ENCODE measurements at places on chromosomes 11 and 22. TPM values are rescaled to one million over a fixed set of nuclear protein-coding genes. Genes with fewer than 3 reads are reported as not detected.

HBG2 gene
- not detected for total RNA-seq

SCARF2 gene
- total RNA-seq: 0.46 TPM

TEX54 gene
- 0.42 TPM for total RNA-seq

GSTT2B gene
- not detected for total RNA-seq

DNA sequence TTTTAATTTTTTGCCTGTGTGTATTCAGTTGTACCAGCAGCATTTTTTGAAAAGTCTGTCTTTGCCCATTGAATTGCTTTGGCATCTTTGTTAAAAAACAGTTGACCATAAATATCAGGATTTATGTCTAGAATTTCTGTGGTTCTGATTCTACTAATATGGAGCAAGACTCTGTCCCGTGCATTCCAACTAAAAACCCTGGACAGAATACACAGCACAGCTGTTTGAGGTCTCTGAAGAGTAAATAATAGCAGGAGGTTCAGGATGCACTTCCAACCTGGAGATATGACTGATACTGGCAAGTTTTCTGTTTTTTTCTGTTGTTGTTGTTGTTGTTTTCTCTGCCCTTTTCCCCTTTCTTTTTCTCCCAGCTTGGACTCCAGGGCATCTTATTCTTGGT is 141.9 kb downstream of the TMEM135 start:
- DNase-seq: no peak
- no peaks in the 10 kb centered on the region for H3K27me3 ChIP-seq
- H3K4me1 ChIP-seq: no peaks in the 10 kb centered on the region
- no peak overlapping the region for H3K4me3 ChIP-seq
- H3K36me3 ChIP-seq: peaks cover 31% of the 10 kb centered on the region

GRCh38 chr11:104327861-104328511 is 164.0 kb upstream of the PDGFD start:
- no peaks in the 10 kb centered on the region for H3K27me3 ChIP-seq
- no peak overlapping the region for H3K27ac ChIP-seq
- DNase-seq: no peak
- H3K4me3 ChIP-seq: no peak overlapping the region
- no peaks in the 10 kb centered on the region for H3K4me1 ChIP-seq

GRCh38 chr11:79173615-79174014 is 267.2 kb downstream of the TENM4 start:
- H3K4me1 ChIP-seq: no peaks in the 10 kb centered on the region
- H3K27me3 ChIP-seq: peaks cover 14% of the 10 kb centered on the region
- H3K4me3 ChIP-seq: no peak overlapping the region
- H3K36me3 ChIP-seq: no peaks in the 10 kb centered on the region
- no peak for DNase-seq
- H3K27ac ChIP-seq: no peak overlapping the region

DNA sequence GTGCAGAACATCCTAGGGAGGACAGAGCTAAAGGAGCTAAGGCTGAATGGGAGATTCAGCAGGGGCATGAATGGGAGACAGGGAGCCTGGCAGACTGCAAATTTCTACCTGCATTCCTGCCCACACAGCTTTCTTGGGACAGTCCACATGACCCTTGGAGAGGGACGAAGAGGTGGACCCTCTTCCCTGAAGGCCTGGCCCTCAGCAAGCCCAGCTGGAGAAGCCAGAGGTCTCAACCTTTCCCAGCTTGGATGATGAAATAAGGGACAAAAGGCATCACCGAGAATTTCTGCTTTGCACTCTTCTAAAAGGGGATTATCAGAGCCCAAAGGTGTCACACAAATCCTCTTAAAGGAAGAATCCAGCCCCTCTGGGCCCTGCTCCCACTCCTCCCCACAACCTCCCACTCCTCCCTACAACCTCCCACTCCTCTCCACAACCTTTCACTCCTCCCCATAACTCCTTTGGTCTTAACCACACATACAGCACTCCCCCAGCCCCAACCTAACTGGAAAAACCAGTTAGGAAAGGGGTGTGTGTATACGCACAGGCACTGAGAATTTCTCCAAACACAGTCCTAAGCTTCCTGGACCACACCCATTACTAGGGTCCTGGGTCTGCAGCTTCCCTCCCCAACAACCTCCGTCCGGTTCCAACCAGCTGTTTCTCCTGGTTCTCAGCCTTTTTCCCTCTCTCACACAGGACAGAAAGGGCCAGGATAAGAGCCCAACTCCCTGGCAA is 38.4 kb downstream of the RPL27A start:
- peaks cover 6% of the 10 kb centered on the region for H3K4me1 ChIP-seq
- no peaks in the 10 kb centered on the region for H3K36me3 ChIP-seq
- no peak for DNase-seq
- H3K27me3 ChIP-seq: peaks cover 2% of the 10 kb centered on the region
- no peak overlapping the region for H3K4me3 ChIP-seq

DNA sequence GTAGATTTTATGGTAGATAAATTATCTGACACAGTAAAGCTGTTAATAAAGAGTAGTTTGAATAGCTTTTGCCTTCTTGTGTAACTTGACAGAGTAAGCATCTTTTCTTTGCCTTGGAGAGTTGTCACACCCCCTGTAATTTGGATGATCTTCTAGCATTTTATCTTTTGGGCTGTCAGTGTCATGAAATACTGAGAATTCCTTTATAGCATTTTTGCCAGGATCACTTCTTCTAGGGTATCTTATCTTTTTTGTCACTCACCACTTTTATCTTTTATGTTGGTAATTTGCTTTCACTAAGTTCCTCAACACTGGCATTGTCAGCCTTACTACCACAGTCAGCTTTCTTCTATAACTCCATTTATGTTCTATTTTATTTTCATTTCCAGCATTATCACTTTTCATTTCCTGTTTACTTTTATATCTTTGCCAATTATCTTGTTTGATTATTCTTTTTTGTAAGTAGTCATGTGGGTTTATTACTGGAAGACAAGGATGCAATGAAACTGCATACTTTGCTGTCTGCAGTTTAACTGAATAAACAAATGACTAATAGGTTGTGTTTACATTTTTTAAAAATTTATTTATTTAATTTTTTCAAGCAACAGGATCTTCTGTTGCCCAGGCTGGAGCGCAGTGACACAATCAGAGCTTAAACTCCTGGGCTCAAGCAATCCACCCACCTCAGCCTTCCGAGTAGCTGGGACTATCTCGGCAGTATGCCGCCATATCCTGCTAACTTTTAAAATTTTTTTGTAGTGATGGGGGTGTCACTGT is 28.1 kb upstream of the ACAT1 start:
- peaks cover 30% of the 10 kb centered on the region for H3K36me3 ChIP-seq
- DNase-seq: no peak
- no peak overlapping the region for H3K4me3 ChIP-seq
- no peaks in the 10 kb centered on the region for H3K27me3 ChIP-seq

GRCh38 chr22:41540006-41540315 is 4.3 kb downstream of the POLR3H start:
- DNase-seq: no peak
- no peak overlapping the region for H3K4me3 ChIP-seq
- no peaks in the 10 kb centered on the region for H3K27me3 ChIP-seq
- H3K36me3 ChIP-seq: peaks cover 23% of the 10 kb centered on the region
- H3K4me1 ChIP-seq: peaks cover 36% of the 10 kb centered on the region

DNA sequence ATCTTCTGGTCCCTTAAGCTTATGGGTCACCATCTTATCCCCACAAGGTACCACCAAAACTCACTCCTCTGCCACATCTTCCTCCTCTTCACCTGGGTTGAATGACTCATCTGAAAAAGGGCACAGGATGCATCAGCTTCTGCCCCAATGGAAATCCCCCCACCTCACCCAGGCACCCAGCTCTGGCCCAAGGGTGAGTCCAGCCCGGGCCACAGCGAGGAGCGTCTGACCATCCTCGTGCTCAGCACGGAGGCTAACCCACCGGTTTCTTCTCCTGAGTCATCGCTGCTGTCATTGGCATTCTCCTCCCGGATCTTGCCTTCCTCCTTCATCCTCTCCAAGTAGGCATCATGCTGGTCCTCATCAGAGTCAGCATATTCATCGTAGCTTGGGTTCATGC is 5.3 kb upstream of the TNKS1BP1 start:
- peak; percentile 37 for DNase-seq
- peaks cover 98% of the 10 kb centered on the region for H3K36me3 ChIP-seq
- peak overlapping the region; percentile 76 for H3K27ac ChIP-seq
- H3K4me1 ChIP-seq: peaks cover 69% of the 10 kb centered on the region
- no peaks in the 10 kb centered on the region for H3K27me3 ChIP-seq

- no peak overlapping the region for H3K27ac ChIP-seq
- no peak for DNase-seq
- H3K36me3 ChIP-seq: no peaks in the 10 kb centered on the region
- H3K4me3 ChIP-seq: no peak overlapping the region
Observed at GRCh38 chr11:41382927-41383326, 76.5 kb downstream of the LRRC4C start.

GRCh38 chr11:111623527-111624030 is 21.3 kb downstream of the SIK2 start:
- H3K4me1 ChIP-seq: no peaks in the 10 kb centered on the region
- H3K36me3 ChIP-seq: peaks cover 22% of the 10 kb centered on the region
- H3K27me3 ChIP-seq: no peaks in the 10 kb centered on the region

- DNase-seq: no peak
- no peaks in the 10 kb centered on the region for H3K36me3 ChIP-seq
- no peaks in the 10 kb centered on the region for H3K4me1 ChIP-seq
- no peak overlapping the region for H3K4me3 ChIP-seq
- no peak overlapping the region for H3K27ac ChIP-seq
- no peaks in the 10 kb centered on the region for H3K27me3 ChIP-seq
Observed at GRCh38 chr11:24264868-24265267, 232.0 kb upstream of the LUZP2 start.

DNA sequence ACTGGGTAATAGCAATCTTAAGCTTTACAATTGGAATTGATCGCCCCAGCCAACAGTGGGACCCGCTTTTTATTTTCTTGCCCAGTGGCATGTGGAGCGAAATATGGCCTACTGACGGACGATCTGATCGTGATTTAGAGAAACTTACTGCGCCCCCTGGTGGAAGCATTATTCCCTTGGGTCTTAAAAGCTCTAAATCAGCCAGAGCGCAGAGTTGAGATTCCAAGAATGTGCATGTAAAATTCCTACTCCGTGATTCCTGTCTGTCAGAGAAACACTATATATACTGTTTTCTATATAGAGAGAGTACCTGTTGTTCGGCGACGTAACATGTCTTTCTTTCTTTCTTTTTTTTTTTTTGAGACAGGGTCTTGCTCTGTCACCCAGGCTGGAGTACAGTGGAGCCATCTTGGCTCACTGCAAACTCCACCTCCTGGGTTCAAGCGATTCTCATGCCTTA is 3.7 kb upstream of the DPF2 start:
- no peak overlapping the region for H3K27ac ChIP-seq
- H3K27me3 ChIP-seq: no peaks in the 10 kb centered on the region
- no peak overlapping the region for H3K4me3 ChIP-seq
- H3K36me3 ChIP-seq: peaks cover 6% of the 10 kb centered on the region
- peak; percentile 92 for DNase-seq
- peaks cover 12% of the 10 kb centered on the region for H3K4me1 ChIP-seq

GRCh38 chr11:115379528-115379927 is 124.7 kb downstream of the CADM1 start:
- no peaks in the 10 kb centered on the region for H3K4me1 ChIP-seq
- peaks cover 1% of the 10 kb centered on the region for H3K27me3 ChIP-seq
- no peak for DNase-seq
- no peaks in the 10 kb centered on the region for H3K36me3 ChIP-seq
- H3K4me3 ChIP-seq: no peak overlapping the region

- no peaks in the 10 kb centered on the region for H3K36me3 ChIP-seq
- no peak overlapping the region for H3K27ac ChIP-seq
- H3K27me3 ChIP-seq: peaks cover 49% of the 10 kb centered on the region
- DNase-seq: no peak
- H3K4me1 ChIP-seq: peaks cover 11% of the 10 kb centered on the region
Observed at GRCh38 chr11:130426223-130426836, 2.1 kb downstream of the ADAMTS8 start.

GRCh38 chr11:64724863-64725532 is 2.0 kb upstream of the NRXN2 start:
- peaks cover 16% of the 10 kb centered on the region for H3K27me3 ChIP-seq
- H3K27ac ChIP-seq: no peak overlapping the region
- H3K4me1 ChIP-seq: peaks cover 11% of the 10 kb centered on the region
- H3K4me3 ChIP-seq: no peak overlapping the region
- H3K36me3 ChIP-seq: no peaks in the 10 kb centered on the region

DNA sequence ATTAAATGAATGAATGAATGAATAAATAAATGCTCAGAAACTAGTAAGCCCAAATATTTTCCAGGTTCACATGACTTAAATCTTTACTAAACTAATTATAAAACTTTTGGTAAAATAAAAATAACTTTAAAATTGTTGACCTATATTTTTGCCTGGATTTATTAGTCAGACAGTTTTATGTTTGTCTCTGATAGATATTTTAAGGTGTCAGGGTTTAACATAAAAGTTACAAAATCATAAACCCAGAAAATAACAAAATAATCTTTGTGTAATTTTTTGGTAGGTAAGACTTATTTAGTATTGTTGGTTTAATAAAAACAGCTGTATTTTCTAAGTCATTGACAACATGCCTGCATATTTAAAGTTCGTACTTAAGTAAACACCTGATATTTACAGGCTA is 27.4 kb upstream of the HEPHL1 start:
- no peak for DNase-seq
- H3K4me1 ChIP-seq: no peaks in the 10 kb centered on the region
- no peak overlapping the region for H3K4me3 ChIP-seq

DNA sequence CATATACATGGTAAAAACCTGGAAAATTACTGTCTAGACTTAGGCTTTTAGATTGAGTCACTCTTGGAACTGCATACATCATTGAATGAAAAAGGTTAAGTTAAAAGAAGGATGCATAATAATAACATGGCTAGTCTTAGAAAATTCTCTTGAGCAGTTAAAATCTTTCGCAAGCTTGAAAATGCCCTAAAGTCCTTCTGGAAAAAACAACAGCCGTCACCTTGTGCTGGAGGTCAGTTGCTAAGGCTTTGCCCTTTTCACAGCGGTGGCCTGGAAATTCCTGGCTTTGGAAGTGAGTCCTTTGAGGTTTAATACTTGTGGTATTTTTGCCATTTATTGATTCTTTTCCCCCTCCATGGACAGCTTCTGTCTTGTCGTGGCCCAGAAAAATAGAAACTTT is 17.4 kb upstream of the FBLN1 start:
- no peak overlapping the region for H3K27ac ChIP-seq
- no peaks in the 10 kb centered on the region for H3K36me3 ChIP-seq
- peaks cover 17% of the 10 kb centered on the region for H3K27me3 ChIP-seq
- no peaks in the 10 kb centered on the region for H3K4me1 ChIP-seq

DNA sequence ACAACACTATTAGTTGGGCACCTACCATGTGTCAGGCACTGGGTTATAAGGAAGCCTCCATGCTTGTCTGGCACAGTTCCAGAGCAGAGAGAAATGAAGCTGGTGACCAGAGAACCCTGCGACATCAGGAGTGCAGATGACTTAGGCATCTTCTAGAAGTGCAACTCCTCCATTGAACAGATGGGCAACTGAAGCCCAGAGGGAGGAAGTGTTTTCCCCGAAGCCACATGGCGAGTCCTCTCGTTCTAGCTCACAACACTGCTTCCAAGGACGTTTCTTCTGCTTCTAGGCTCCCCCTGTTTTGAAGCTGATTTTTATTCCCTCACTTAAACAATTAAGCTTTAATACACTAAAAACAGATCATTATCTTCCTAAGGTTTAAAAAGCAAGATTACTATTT is 109.8 kb upstream of the SYT13 start:
- no peak for DNase-seq
- H3K27me3 ChIP-seq: no peaks in the 10 kb centered on the region
- H3K27ac ChIP-seq: no peak overlapping the region
- H3K36me3 ChIP-seq: no peaks in the 10 kb centered on the region

- peaks cover 12% of the 10 kb centered on the region for H3K27me3 ChIP-seq
- H3K4me3 ChIP-seq: no peak overlapping the region
- H3K27ac ChIP-seq: no peak overlapping the region
- no peaks in the 10 kb centered on the region for H3K36me3 ChIP-seq
- no peaks in the 10 kb centered on the region for H3K4me1 ChIP-seq
Observed at GRCh38 chr11:86781546-86781945, 18.8 kb upstream of the PRSS23 start.
